ENCODE measurements at places on chromosomes 7 and 10.

- no peak for DNase-seq
Observed at GRCh38 chr7:122225874-122226273, 78.7 kb downstream of the FEZF1 start.

GRCh38 chr7:100675581-100676350 is 2.2 kb downstream of the GNB2 start:
- DNase-seq, result peak; percentile 83

DNA sequence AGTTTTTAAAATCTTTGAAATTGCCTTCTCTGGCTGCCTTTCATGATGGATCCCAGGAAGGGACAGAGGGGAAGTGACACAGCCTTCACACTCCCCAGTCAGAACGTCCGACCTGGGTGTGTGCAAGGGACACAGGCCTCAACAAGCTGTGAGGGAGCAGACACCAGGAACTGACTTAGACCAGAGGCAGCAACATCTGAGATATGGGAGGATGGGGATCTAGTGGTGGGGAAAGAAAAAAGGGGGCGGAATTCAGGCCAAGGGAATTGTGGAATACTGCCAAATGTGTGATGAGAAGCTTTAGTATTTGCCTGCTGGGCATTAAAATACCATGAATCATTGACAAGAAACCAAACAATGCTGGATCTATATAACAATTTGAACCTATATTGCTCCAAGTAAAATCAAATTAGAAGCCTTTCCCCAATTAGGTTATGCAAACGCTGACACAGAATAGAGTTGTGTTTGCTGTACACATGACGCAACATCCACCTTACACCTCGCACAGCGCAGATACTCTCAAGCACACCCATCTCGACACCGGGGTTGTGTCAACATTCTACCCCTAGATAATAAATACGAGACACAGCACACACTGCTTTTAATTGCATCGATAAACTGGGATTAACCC is 17.2 kb upstream of the MNX1 start:
- DNase-seq, result no peak

DNA sequence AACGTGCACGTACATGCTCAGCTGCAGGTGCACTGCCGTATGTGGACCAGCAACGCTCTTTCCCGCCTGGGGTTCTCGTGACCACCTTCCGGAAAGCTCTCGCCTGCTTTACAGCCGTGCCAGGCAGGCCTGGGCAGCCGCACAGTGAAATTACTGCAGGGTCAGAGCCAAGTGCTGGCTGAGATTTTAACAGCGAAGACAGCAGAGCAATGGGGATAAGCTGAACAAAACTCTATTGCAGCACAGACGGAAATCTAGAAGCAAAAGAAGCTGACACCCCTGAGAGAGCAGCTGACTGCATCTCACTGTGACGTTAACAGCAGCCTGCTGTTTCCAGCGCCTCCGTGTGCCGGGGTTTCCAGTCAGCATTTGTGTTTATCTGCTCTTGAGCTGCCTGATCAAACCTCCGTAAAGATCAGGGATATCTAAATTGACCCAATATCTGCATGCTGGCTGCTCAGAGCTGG is 179.0 kb downstream of the DIP2C start:
- no peak for DNase-seq

- no peak for DNase-seq
Observed at GRCh38 chr7:101590663-101591435, 38.2 kb downstream of the MYL10 start.

DNA sequence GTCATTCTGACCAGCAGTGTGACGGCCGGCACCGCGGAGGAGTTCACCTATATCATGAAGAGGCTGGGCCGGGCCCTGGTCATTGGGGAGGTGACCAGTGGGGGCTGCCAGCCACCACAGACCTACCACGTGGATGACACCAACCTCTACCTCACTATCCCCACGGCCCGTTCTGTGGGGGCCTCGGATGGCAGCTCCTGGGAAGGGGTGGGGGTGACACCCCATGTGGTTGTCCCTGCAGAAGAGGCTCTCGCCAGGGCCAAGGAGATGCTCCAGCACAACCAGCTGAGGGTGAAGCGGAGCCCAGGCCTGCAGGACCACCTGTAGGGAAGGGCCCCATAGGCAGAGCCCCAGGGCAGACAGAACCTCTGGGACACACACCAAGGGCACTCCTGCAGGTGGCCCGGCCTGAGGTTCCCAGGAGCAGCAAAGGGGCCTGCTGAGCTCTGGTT is 9.0 kb downstream of the RBP3 start:
- DNase-seq, result no peak

DNA sequence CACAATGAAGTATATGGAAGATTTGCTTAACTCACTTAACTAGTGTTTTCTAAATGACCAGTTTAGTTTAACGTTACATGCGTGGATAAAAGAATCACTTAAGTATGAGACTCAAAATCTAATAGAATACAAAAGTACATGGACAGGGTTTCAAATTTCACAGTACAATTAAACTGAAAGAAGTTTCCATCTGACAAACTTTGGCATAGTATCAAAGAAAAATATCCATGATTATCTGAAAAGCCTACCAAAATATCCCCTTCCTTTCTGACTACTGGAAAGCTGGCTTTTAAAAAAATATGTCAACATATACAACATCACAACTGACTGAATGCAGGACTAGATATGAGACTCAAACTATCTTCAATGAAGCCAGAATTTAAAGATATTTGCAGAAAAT is 164.8 kb downstream of the ZNF438 start:
- no peak for DNase-seq
